ENCODE measurements at places on chromosomes 11 and 22.

GRCh38 chr11:17743808-17744119 is 9.2 kb downstream of the KCNC1 start:
- DNase-seq = no peak

DNA sequence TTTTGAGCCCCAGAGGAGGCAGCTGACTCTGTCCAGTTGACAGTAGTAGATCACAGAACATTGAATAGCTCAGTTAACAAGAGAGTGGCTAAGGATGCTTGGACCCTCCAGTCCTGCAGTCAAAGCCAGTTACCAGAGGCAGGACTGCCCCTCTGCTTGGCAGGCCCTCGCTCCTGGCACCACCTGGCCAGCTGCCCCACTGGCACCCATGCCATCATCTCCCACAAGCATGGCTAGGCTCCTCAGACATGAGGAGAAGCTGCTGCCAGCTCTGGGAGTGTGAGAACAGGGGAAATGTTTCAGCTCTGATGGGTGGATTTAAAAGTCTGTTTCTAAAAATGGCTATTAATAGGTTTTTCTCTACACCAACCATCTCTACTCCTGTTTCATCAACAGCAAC is 13.9 kb downstream of the ME3 start:
- DNase-seq = no peak

GRCh38 chr22:50473855-50474671 is 772 bp downstream of the SBF1 start:
- DNase-seq = no peak

- DNase-seq = no peak
Measured at GRCh38 chr11:29317694-29318093, 699.1 kb downstream of the KCNA4 start.

- DNase-seq = no peak
Measured at GRCh38 chr22:30266445-30267381, at the start of gene OSM. Gene OSM (minus strand): TSS chr22:30266851. CDS start chr22:30266799, 52 bp downstream.

- DNase-seq = no peak
Measured at GRCh38 chr11:77027275-77027674, 6.9 kb upstream of the B3GNT6 start.

DNA sequence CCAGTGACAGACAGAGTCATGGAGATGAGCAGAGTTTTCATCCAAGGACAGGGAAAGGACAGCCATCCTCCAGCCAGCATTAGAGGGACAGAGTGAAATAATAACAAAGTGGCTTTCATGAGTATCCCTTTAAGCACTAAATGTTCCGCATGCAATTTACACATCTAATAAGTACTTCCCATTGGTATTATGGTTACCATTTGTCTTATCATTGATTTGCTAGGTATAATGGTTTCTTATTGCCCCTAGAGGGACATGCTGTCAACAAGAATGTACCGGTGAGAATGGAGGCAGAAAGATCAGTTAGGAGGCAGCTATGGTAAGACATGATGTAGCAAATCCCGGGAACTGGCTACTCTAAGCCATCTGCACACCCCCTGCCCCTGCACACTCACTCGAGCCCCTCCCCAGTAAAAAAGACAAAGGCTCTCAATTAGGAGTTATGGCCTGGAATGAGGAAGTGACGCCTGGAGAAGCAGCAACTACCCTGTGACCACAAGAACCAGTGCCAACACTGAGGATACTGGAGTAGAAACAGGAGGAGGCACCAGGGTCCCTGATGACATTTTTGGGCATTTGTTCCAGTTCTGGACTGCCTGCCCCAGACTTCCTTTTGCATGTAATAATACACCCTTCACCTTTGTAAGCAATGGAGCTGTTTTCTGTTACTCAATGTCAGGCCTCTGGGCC is 30.2 kb upstream of the HMGXB4 start:
- DNase-seq = no peak

- DNase-seq = no peak
Measured at GRCh38 chr11:134658481-134659225, 246.6 kb upstream of the B3GAT1 start.

- DNase-seq = no peak
Measured at GRCh38 chr11:129911298-129911697, 15.9 kb upstream of the NFRKB start.

GRCh38 chr11:59189986-59190385 is 18.1 kb downstream of the DTX4 start:
- no peak for DNase-seq

DNA sequence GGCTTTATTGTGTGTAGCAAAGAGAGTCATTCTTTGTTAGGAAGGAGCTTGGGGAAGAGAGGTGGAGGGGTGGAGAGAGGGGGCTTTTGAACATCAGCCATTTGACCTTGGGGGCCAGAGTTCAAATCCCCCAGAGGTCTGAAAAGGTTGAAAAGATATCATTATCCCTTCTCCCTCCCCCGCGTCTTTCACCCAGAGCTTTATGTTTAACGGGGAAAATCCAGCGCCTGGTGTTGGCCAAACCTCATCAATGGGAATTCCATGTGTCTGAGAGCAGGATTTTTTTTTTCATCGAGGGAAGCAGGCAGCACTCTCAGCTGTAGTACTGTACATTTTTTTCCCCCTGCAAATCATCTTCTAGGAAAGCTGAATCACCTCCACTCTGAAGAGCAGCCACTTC is 122.4 kb upstream of the HSD17B12 start:
- no peak for DNase-seq

DNA sequence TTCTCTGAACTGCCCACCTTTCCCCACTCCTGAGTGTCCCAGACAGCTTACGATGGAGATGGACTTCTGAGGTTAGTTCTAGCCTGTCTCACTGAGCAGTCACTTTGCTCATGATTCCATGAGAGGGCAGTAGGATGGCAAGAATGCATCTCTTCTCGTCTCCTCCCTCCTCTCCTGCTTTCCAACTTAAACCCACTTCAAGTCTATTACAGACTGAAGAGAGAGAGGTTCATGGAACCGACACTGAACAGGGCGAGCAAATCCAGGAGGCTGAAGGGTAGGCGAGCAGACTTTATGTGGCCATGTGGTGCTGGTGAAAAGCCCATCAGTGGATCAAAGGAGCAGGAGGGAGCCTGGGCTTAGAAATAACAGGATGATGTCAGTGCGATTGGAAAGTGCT is 38.6 kb downstream of the CEP164 start:
- no peak for DNase-seq

GRCh38 chr11:26712497-26712896 is 9.4 kb downstream of the SLC5A12 start:
- no peak for DNase-seq

DNA sequence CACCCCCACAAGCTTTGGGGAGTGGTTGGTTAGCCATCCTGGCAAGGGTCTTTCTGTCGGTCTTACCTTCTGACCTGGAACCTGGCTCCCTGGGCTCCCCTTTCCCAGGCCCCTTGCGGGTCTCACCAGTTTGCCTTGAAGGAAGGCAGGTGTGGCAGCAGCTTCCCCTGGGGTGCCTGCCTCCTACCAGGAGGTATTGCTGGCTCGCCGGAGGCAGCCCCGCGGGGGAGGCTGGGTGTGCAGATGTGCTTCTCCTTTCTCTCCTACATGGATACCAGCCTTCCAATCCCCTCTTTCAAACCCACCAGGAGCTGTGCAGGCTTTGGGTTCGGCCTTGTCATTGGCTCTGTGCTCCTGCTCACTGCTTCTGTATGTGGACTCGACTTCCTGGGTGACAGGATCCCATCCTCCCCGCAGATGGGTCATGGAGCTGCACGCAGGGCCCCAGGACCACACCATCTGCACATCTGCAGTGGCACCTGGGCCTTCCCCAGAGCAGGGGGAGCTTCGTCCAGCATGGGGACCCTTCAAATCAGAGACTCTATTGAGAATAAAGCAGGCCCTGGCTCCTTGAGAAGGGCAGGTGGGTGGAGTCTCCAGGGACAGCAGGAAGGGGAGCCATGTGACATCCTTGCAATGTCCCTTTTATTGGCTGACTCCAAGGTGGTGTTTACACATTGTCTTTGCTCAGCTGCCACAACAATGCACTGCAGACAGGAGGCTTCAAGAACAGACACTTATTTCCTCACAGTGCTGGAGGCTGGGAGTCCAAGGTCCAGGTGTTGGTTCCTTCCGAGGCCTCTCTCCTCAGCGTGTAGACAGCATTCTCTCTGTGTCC is 592.0 kb downstream of the BRD1 start:
- no peak for DNase-seq

GRCh38 chr11:73420136-73420535 is 43.9 kb downstream of the RELT start:
- DNase-seq = no peak

- DNase-seq = no peak
Measured at GRCh38 chr11:61058583-61059259, 43.6 kb upstream of the CD5 start.

- DNase-seq = no peak
Measured at GRCh38 chr11:130469181-130469580, 20.7 kb downstream of the ADAMTS15 start.

- no peak for DNase-seq
Measured at GRCh38 chr22:17434856-17435255, 65.6 kb downstream of the CECR2 start.

DNA sequence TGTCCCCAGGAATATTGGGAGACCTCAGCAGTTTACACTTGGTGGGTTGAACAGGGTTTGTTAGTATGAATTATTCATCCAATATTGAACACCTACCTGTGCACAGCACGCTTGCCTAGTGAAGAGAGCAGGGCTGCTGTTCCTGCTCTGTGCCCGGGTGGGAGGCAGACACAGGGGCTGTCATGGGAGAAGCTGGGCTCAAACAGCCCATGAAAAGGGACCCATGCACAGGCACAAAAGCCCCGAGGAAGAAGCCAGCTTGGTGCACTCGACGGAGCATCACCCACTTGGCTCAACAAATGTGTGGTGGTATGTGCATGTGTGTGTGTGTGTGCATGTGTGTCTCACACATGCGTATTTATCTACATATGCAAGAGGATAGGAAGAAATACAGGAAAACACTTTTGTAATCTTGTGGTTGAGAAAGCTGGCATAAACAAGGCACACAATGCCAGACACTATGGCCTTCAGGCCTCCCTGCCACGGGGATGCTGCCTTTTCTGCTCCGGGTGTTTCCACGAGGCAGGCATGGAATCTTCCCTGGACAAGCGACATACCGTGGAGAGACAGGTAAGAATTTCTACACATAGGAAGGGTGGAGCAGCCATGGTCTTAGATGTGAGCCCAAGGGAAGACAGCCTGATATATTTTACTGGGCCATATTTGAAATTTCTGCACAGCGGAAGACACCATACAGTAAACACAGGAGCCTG is 5.0 kb upstream of the APOBEC3A start:
- DNase-seq = no peak

GRCh38 chr22:36425977-36426523 is 38.3 kb upstream of the MYH9 start:
- DNase-seq = no peak

DNA sequence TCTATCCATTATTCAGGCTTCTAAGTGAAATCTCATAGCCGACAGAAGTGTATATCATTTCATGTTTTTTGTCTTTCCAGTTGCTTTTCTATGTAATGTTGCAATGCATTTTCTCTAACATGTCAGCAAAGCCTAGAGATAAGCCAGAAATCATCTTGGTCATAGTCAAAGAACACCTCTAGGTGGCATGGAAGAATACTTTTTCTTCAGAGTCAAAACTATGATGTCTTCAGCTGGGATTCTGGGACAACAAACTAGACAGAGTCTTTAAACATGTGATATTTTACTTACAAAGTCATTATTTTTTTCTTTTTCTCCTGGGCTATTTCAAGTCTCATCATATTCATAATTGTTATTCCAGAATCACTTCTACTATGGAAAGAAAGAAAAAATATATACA is 4.4 kb downstream of the GAS2 start:
- no peak for DNase-seq

All from stimulated activated CD4-positive, alpha-beta T cell treated with anti-CD3 and anti-CD28 coated beads, Interleukin-1b, Interleukin-23, amount 100 ng/mL, for 1 hour (primary cell).